ENCODE measurements at places on chromosomes 1 and 21.

- DNase-seq: no peak
Observed at GRCh38 chr1:14699620-14700019, 101.1 kb downstream of the KAZN start.

GRCh38 chr1:43557744-43558245 is 27.1 kb downstream of the PTPRF start:
- no peak for DNase-seq

DNA sequence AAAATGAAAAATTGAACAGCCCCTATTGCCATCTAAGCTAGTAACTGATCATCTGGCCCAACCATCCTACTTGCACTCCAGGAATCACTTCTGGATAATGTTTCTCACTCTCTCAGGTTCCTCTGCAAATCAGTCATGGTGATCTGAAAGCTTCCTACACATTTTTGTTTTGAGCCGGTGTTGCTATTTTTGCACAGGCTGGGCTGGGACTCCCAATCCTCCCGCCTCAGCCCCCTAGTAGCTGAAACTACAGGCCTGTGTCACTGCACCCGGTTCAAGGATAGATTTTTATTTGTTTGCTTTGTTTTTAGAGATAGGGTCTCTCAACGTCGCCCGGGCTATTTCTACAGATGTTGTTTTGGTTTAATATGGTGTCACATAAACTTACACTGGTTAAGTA is 40.5 kb upstream of the HMCN1 start:
- no peak for DNase-seq

DNA sequence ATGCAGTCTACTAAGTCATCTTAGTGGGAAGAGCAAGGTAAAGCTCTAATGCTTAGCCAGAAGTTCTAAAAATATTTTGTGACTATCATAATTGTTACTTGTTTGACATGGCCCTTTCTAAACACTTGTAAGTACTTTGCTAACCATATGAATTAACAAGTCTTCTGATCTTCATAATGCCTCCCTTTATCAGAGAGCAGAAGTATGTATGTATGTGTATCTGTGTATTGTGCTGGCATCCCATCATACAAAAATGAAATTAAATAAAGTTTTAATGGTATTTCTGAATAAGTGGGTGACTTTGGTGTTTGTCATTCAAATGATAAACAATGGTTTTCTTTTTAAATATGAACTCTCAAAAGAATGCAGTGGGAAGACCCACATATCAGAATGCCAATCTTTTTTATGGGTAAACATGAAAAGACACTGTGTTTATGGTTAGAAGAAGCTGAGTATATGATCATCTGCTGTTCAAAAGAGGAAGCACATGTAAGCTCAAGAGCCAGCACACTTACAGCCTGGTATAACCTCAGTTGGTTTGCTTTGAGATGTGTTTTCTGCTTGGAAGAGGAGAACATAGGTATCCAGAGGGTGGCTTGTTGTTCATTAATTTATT is 159.6 kb downstream of the CLEC20A start:
- DNase-seq: no peak

DNA sequence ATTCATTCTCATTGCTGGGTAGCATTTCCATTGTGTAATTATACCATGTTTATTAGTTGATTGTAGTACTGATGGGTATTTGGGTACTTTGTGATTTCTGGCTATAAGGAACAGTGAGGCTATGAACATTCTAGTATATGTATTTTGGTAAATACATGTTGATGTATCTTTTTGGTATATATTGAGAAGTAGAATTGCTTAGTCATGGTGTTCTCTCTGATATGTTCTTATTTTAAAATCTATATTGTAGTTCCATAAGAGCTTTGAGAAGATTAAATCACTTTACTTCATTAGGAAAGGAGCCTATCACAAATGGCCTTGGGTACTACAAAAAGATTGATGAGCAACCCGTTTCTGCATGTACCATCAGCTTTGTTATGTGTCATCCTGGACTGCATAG is 13.4 kb downstream of the MIXL1 start:
- no peak for DNase-seq

DNA sequence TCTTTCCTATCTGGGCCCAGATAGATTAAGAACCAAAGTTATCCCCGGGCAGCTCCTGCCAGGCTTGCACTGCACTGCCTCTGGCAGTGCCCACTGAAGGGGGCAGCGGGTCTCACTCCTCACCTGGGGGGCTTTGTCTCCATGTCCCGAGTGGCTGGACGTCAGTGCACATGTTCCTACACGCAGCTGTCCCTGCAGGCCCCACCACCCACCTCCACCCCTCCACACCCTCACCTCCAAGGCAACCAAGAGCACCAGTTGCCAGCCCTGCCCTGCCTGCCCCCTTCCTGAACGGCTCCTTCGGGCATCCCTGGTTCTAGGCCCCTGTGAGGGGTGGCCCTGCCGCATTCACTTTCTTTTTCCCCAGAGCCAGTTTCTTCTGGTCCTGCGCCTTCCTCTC is 147.2 kb downstream of the PEX14 start:
- no peak for DNase-seq

GRCh38 chr1:153777648-153778047 is 2.4 kb downstream of the SLC27A3 start:
- DNase-seq: no peak

DNA sequence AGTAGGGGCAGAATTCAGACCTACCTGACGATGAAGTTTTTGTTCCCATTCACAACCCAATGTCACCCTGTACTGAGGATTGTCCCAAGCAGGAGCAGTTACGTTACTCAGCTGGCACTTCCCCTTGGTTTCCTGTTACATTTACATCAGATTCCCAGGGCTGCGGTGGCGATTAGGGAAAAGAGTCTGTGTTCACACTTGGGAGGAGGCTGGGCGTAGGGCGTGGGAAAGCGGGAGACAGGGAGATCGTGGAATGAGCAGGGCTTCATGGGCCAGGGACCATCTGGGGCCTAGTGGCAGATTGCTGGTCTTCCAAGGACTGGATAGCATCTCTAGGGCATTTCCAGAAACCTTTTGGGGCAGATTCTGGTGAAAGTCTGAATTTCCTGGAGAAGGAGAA is 39.0 kb downstream of the TBX19 start:
- peak; percentile 83 for DNase-seq

DNA sequence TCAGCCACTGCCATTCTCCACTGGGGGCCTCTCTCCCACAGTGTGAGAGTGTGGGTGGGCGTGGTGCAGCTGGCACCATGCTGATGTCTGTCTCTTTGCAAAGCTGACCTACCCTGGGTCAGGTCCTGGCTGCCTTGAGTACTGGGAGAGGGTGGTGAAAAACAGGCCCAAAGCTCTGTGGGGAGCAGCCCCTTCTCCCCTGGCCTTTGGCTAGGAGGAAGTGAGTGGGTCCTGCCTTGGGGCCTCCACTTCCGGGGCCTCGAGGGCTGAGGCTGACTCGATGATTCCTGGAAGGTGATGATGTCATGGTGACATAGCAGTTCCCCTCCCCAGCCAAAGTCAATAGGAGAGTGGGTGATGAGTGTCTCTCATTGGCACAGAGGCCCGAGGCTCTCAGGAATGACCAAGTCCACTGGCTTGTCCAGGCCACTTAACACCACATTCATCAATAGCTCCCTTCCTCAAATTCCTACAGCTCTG is 53.0 kb downstream of the IER5 start:
- DNase-seq: no peak

- DNase-seq: no peak
Observed at GRCh38 chr1:37250371-37250770, 216.1 kb upstream of the GRIK3 start.

DNA sequence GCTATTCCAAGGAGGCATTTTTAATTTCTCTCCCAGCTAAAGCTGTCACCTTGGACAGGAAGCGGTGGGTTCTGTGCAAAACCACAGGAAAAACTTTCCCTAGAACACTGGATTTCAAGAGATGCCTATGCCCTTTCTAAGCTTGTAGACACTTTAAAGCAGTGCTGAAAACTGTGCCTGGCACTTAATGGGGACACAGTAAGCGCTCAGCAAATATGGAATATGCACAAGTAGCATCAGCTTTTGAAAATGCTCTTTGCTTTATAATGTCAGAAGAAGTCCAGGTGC is 50.9 kb upstream of the TARBP1 start:
- no peak for DNase-seq

GRCh38 chr1:82880506-82880905 is 1079.8 kb downstream of the ADGRL2 start:
- DNase-seq: no peak

- peak; percentile 48 for DNase-seq
Observed at GRCh38 chr1:179025975-179026812, 500 bp downstream of the FAM20B start.

GRCh38 chr1:230869500-230869899 is 1.2 kb upstream of the C1orf198 start:
- DNase-seq: no peak

- DNase-seq: peak; percentile 96
Observed at GRCh38 chr1:85448358-85448757, 16.6 kb downstream of the DDAH1 start.

Data from lung microvascular endothelial cell (primary cell).